ENCODE measurements at places on chromosomes 16 and 17.

DNA sequence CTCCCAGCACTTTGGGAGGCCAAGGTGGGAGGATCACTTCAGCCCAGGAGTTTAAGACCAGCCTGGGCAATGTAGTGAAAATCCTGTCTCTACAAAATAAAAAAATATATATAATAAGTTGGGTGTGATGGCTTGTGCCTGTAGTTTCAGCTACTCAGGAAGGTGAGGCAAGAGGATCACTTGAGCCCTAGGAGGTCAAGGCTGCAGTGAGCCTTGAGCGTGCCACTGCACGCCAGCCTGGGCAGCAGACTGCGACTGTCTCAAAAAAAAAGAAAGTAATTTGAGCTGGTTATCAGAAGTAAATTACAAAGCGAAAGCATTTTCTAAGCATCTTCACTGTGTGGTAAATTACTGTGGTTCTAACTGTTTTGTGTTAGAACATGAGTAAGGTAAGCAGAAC lies 66.2 kb downstream of the NQO1 start:
- DNase-seq = no peak

GRCh38 chr17:33154869-33155455 lies 138.1 kb downstream of the ASIC2 start:
- DNase-seq = no peak

GRCh38 chr17:65817951-65818350 lies 256.5 kb upstream of the AXIN2 start:
- DNase-seq = no peak

DNA sequence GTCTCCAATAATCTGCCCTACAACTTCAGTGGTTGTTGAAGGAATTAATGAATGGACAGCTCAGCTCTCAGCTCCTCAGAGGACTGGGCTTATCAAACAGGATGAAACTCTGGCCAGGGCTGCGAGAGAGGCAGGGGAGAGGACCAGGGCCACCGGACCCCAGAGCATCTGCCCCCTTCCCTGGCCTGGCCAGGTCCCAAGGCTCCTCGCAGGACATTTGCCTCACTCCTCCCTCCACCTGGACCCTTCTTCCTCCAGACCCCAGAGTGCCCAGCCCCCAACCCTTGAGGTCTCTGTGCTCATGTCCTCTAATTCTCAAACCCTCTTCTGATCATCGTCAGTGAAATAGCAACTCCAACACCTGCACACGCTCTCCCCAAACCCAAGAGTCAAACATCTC lies 3.7 kb downstream of the CD300C start:
- no peak for DNase-seq

All from CD4-positive, alpha-beta T cell treated with Interferon gamma for 1 hour (primary cell).